ENCODE measurements at places on chromosomes 5 and 9.

- DNase-seq, result no peak
These were observed 32.9 kb downstream of the SLIT3 start for GRCh38 chr5:169268019-169268418.

GRCh38 chr9:109708451-109708945 is 71.5 kb upstream of the PALM2AKAP2 start:
- no peak for DNase-seq

- DNase-seq, result no peak
These were observed 176.1 kb downstream of the CWC27 start for GRCh38 chr5:64944868-64945267.

- DNase-seq, result no peak
These were observed 61.2 kb downstream of the IRX1 start for GRCh38 chr5:3656803-3657202.

- no peak for DNase-seq
These were observed 387.4 kb downstream of the CETN3 start for GRCh38 chr5:90022002-90022710.

DNA sequence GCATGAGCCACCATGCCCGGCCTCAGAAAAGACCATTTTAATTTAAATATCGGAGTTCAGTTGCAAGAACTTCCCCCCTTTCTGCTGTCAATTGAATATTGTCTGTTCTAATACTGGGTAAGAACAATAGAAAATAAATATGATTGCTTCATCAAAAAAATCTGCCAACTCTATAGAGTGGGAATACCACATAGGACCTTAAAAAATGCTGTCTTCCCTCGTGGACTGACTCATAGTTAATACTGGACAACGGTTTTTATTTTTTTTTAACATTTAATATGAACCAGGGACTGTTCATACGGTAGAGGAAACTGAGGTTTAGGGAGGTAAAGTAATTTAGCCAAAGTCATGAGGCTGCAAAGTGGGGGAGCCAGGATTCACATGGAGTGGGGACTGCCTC is 9.7 kb downstream of the ZNF462 start:
- no peak for DNase-seq

GRCh38 chr9:81685763-81686613 is 3.4 kb downstream of the TLE1 start:
- DNase-seq, result no peak

DNA sequence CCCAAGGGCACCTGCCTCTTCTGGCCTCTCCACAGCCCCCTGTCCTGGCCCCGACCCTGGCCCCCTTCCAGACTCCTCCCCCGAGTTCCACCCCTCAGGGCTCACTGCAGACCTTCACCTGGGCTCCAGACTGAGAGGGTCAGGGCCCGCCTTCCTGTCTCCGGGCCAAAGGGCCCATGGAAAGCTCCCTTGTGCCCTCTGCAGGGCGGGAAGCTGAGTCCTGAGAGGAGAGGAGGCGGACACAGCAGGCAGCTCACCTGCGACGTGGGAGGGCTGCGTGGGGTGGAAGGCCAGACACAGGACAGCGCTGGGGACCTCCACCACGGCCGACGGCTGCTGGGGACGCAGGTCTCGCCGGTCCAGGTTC is 20.6 kb downstream of the DYNC2I2 start:
- DNase-seq, result no peak

DNA sequence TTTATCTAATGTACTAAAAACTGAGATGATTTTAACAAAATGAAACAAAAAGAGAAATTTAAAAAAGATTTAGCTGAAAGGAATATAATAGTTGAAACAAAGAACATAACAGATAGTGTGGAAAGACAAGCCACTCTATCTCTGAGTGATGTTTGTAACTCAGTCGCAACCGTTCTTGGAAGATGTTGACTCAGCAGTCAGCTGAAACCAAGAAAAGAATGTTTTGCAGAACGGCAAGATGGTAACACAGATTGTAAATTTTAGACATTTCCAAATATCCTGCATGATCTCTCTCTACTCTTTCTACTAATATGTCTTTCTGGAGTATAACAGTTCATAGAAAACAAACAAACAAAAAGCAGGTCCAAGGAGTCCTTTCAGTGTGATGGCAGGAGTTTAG is 746.1 kb upstream of the CDH6 start:
- DNase-seq, result no peak

DNA sequence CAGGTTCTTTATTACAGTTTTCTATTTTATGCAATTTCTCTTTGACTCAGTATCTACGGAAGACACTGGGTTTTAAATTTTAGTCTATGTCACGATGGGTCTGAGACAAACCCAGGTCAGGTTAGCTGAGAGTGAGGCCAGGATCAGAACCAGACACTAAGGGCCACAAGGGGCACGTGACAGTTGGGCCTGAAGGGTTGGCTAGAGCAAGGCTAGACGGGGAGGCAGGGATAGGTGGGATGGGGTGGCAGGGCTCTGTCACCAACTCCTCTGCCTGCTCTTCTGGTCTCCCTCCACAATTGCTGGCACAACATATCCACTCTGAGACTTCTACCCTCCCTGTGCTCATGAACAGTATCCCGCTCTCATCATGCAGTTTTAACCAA is 76.4 kb downstream of the MED27 start:
- DNase-seq, result no peak

DNA sequence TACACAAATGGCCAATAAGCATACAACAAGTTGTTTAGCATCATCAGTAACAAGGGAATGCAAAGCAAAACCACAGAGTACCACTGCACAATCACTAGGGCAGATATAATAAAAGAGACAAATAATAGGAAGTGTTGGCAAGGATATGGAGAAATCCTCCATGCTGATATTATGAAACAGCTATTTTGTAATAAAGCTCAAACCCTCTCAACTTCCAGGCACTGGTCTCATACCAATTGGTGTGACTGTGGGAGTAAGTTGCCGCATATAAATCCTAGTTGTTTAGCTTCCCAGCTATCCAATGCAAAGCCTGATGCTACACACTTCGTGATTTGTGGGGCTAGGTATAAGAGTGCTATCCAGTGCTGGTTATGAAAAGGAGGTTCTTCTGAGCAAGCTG is 88.6 kb downstream of the SMIM23 start:
- DNase-seq, result no peak

GRCh38 chr9:27473111-27473529 is 51.0 kb upstream of the IFNK start:
- DNase-seq, result no peak

DNA sequence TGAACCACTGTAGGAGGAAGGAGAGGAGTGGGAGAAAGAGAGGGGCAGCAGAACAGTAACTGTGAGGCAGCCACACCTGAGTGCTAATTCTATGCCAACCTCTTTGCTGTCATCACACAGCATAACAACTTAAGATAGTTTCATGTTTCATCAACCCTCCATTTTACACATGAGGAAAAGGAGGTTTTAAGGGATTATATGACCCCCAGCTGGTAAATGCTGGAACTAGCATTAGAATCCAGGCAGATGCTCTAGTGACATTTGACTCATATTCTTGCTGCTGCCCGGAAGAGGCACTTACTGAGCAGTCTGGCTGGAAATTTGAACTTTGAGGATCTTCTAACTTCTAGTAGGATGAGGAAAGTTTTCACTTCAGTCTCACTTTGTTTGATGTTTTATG is 24.1 kb upstream of the VLDLR start:
- DNase-seq, result no peak

DNA sequence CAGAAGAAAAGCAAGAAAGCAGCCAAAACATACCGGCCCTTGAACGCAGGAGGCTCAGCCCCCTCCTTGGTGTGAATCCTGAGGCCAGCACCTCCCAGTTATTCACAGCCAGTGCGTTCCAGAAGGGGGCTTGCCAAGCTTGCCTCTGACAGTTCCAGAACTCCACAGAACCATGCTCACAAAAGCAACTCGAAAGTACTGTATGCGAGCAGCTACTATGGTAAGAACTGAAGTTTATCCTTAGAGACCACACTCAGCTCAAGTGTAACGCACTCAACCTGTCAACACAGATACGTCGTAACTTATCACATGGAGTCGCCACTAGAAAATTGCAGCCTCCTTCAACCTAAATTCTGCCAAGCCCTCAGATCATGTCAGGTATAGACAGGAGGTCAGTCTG is 1.4 kb downstream of the UBAC1 start:
- no peak for DNase-seq

GRCh38 chr9:110601098-110601497 is 21.6 kb upstream of the SVEP1 start:
- DNase-seq, result no peak

GRCh38 chr9:89603767-89604665 is 796 bp upstream of the GADD45G start:
- no peak for DNase-seq

DNA sequence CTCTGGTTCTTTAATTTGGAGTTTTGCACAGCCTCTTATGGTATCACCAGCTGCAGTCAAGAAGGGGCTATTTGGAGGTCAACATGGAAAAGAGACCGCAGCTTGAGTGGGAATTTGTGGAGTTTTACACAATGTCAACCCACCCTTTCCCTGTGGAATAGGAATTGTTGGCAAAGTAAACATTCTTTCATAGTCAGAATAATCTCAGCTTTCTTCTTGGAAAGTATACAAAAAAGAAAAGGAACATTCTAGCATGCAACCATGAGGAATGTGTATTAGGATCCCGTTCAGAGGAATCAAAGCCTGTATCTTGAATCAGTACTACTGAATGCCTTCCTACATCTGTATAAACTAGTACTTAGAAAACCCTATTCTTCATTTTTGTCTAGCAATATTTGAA is 107.6 kb downstream of the LURAP1L start:
- DNase-seq, result no peak

- no peak for DNase-seq
These were observed 32.4 kb downstream of the NNT start for GRCh38 chr5:43635374-43635773.

GRCh38 chr9:97740848-97741821 is 44.0 kb upstream of the XPA start:
- DNase-seq, result no peak

DNA sequence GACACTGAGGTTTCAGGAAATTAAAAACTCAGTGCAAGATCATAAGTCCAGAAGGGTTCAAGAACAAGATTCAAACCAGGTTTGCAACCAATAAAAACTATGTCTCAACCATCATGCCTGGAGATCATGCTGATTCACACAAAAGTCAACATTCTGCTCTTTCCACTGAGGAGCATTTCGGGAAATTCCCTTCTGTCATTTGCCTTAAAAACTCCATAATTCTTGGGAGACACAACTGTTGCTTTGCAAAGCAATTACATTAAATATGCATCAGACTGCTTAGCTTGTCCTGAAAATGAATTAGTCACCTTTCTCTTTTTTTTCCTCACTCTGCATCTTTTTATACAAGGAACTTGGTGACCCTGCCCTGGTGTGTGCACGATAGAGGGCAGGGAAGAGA is 275.9 kb upstream of the ZNF462 start:
- no peak for DNase-seq

- no peak for DNase-seq
These were observed 60.6 kb downstream of the FYB1 start for GRCh38 chr5:39158786-39159185.

DNA sequence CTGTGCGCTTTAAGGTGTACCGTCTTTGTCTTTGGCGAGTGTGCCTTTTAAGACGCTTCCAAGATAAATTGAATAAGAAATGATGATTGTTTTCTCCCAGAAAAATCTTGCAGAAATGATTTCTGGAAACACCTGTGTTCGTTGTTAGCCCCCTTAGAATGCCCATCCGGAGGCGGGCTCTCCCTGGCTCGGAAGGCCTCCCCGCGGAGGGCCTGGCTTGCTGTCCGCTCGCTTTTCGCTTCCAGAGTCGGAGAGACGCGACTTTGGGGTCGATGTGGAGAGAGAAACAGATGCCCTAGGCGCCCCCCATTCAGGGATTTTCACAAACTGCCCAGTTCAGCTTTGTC is 23.9 kb downstream of the LECT2 start:
- no peak for DNase-seq

- no peak for DNase-seq
These were observed 446.6 kb upstream of the GRIA1 start for GRCh38 chr5:153043886-153044285.

DNA sequence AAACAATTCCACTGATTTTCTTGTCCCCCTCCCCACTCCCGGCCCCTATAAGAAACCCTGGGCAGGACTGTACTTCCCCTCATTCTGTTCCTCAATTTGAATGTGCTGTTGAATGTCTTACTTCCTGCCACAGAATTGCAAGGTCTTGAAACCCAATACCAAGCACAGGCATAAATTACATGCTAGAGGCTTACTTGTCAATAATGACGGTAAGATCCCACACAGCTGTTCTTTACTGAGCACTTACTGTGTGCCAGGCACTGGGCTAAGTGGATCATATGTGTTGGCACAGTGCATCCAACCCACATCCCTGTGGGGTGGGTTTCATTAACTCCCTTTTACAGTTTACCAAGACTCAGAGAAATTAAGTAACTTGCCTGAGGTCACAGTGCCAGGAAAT is 63.4 kb downstream of the MVB12B start:
- DNase-seq, result peak; percentile 70

GRCh38 chr5:126490167-126490940 is 67.1 kb downstream of the GRAMD2B start:
- DNase-seq, result no peak

DNA sequence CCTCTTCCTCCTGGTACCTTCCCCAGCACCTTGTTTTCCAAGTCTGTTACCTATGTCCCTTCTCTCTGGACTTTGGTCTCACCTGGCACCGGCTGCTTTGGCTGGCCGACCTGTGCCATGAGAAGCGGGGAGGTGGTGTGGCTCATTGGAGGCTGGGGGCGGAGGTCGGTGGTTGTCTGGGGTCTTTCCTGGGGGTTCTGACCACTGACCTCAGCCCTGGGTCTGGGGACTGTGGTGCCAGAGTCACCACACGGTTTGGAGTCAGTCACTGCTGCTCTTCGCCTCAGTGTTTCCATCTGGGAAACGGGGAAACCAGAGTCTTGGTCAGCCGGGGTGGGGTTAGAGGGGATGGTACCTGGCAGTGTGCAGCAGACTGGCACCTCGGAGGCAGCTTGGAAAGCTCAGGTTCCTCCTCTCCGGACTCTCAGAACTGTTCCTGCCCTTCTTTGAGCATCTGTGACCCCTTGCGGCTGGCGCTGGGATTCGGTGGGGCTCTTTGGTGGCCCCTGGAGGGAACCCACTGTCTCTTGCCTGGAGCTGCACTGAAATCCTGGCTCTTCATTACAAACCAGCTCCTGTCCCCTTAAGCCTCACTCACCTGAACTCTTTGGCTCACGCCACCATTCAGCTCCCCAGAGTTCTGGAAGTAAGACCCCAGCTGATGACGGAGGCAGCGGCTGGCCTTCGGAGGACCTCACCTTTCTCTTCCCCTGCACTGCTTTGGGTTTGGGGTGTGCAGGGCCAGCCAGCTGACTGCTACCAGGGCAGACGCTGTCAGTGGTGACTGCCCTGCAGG is 4.1 kb upstream of the RXRA start:
- DNase-seq, result no peak

- DNase-seq, result no peak
These were observed 24.4 kb upstream of the CYFIP2 start for GRCh38 chr5:157241483-157241882.

GRCh38 chr5:58545912-58546311 is 37.0 kb upstream of the RAB3C start:
- DNase-seq, result no peak
